ENCODE measurements at places on chromosomes 12 and 14. TPM values are rescaled to one million over a fixed set of nuclear protein-coding genes. Genes with fewer than 3 reads are reported as not detected.

The TMEM30B gene
- total RNA-seq: 1.8 TPM

GRCh38 chr12:129570796-129571400, 332.9 kb downstream of the TMEM132D start:
- no peak for DNase-seq
- H3K4me1 ChIP-seq: no peaks in the 10 kb centered on the region
- no peaks in the 10 kb centered on the region for H3K36me3 ChIP-seq
- H3K27me3 ChIP-seq: no peaks in the 10 kb centered on the region

- H3K36me3 ChIP-seq: no peaks in the 10 kb centered on the region
- H3K4me3 ChIP-seq: no peak overlapping the region
- H3K4me1 ChIP-seq: no peaks in the 10 kb centered on the region
- no peaks in the 10 kb centered on the region for H3K27me3 ChIP-seq
- no peak overlapping the region for H3K27ac ChIP-seq
- no peak for DNase-seq
Measured at GRCh38 chr14:71143381-71144290, 236.4 kb downstream of the PCNX1 start.

- H3K36me3 ChIP-seq: no peaks in the 10 kb centered on the region
- H3K4me1 ChIP-seq: no peaks in the 10 kb centered on the region
- H3K27me3 ChIP-seq: no peaks in the 10 kb centered on the region
- H3K4me3 ChIP-seq: no peak overlapping the region
Measured at GRCh38 chr12:4225571-4225970, 48.0 kb upstream of the CCND2 start.

The PTPRQ gene
- total RNA-seq: 1.0 TPM

DNA sequence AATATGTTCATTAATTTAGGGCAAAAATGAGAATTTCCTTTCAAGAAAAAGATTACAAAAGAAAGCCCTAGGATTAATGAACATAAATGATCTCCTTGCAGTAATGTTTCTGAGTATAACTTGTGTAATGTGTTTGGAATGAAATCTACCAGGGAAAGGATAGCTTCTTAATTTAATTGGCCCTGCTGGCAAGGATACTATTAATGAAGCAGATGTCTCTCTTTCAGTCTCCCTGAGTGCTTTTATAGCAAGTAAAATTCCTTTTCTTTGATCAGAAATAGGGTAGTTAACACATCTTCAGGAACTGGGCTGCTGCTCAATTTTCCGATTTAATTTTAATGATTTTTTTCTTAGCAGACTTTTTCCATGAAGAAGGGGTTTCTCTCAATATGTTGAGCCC, 379.4 kb upstream of the PDE3A start:
- no peaks in the 10 kb centered on the region for H3K27me3 ChIP-seq
- H3K27ac ChIP-seq: peak overlapping the region; percentile 57
- no peaks in the 10 kb centered on the region for H3K36me3 ChIP-seq
- H3K4me1 ChIP-seq: no peaks in the 10 kb centered on the region

The KRT6C gene
- total RNA-seq: 0.34 TPM

The BBOF1 gene
- total RNA-seq: 16.0 TPM

The KIF5A gene
- 0.59 TPM for total RNA-seq

DNA sequence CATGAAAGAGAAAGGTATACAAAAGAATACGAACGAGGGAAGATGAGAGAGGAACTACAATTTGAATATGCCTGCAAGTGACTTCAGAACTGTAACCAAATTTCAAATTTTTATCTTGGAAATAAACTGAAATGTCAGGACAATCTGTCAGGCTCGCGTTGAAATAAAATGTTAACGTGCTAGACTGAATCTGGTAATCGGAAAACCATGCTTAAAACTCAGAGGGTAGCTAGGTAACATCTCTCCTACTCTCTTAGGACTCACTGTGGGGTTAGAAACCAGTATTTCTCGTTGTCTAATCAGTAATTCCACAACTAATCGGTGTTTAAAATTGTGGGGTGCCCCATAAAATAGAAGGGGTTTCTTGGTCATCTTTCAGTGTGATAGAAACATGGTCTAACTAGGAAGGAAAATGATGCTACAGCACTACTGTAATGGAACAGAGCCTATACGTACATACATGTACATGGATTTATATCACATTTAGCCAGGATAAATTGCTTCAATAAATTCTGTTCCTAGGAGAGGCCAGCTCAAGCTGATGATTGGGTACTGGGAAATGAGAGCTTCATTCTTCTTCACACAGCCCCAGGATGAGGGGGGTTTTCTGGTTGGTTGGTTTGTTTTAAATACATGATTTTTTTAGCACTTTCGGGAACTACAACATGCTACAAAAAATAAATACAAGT, 23.9 kb downstream of the ATF7 start:
- H3K36me3 ChIP-seq: no peaks in the 10 kb centered on the region
- no peaks in the 10 kb centered on the region for H3K4me1 ChIP-seq
- peak overlapping the region; percentile 36 for H3K27ac ChIP-seq
- no peak overlapping the region for H3K4me3 ChIP-seq

- no peaks in the 10 kb centered on the region for H3K27me3 ChIP-seq
- H3K4me1 ChIP-seq: no peaks in the 10 kb centered on the region
- no peak overlapping the region for H3K27ac ChIP-seq
- no peaks in the 10 kb centered on the region for H3K36me3 ChIP-seq
- no peak overlapping the region for H3K4me3 ChIP-seq
Measured at GRCh38 chr14:104161602-104162367, 23.4 kb downstream of the KIF26A start.

Data from uterus (tissue), 4 donors.